ENCODE measurements at places on chromosomes 4 and X.

DNA sequence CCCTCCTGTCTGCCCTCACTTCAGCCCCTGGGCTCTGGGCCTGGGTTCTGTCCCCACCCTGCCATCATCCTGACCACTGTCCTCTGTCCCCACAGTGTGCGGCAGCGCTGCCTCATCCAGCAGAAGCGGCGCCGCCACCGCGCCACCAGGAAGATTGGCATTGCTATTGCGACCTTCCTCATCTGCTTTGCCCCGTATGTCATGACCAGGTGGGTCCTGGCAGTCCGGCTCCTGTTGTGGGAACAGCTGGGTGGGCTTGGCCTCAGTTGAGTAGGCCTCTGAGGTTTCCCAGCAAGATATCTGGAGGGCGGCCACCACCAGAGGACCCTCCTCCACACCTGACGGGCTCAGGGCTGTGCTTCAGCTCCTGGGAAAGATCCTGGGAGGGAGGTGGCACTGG is 2.2 kb downstream of the GPR78 start:
- no peak for DNase-seq

DNA sequence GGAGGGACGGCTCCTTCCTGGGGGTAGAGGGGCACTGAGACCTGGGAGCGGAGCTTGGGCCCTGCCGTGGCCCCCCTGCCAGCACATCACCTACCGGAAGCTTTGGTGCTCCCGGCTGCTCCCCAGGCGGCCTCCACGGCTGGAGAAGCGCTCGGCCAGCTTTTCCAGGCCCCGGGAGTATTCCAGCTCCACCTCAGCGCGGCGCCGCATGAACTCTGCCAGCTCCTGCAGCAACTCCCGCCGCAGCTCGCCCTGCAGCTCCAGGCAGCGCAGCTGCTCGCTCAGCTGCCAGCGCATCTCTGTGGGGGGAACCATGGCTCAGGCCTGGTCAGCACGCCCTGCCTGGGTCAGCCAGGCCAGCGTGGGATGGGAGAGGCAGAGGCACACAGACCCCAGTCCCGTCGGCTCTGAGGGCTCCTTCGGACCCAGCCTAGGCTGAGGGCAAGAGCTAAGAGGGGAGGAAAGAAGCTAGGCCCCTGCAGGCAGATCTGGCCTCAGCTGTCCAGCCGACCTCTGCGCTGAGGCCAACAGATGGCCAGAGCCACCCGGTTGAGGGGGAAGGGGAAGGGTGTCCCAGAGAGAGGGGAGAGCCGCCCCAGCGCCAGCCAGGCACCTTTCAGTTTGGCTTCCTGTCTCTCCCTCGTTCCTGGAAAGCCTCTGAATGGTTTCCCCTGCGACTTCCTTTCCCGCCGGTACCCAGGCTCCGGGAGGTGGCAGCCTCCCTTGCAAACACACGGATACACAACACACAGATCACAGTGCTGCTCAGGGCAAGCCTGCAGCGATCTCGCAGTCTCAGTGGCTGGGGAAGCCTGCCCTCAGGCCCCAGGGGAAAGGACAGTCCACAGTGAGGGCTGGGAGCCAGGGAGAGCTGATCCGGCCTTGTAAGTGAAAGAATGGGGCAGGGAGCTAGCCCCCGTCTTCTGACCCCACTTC is 4.3 kb downstream of the ARHGAP4 start:
- no peak for DNase-seq

- DNase-seq: no peak
These were observed 32.0 kb downstream of the PAGE2 start for GRCh38 chrX:55120761-55121358.

DNA sequence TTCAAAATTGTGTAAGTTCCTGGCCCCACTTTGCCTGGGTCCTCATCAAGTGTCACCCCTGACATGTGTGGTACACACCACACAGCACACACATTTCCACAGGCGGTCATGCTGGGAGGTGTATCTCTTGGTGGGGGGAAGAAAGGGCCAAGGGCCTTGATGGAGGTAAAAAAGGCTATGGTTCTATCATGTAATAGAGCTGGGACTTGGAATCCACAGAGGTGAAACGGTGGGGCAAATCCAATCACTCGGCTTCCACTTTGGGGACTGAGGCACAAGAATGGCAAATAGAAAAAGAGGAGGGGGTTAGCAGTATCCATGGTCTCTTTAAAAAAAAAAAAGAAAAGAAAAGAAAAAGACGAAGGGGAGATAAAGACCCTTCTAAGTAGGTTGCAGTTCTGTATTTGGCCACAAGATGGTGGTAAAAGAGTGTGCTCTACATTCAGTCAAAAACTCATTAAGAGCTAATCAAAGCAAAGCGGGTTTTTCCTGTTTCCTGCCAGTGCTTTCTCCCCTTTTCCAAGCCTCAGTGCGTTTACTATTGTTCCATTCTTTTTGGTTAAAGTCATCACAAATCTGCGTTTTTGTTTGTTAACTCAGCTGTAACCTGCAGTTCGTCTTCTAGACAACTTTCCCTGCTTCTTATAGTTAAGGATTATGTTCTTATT is 37.0 kb upstream of the ATP6AP2 start:
- DNase-seq: peak; percentile 48

DNA sequence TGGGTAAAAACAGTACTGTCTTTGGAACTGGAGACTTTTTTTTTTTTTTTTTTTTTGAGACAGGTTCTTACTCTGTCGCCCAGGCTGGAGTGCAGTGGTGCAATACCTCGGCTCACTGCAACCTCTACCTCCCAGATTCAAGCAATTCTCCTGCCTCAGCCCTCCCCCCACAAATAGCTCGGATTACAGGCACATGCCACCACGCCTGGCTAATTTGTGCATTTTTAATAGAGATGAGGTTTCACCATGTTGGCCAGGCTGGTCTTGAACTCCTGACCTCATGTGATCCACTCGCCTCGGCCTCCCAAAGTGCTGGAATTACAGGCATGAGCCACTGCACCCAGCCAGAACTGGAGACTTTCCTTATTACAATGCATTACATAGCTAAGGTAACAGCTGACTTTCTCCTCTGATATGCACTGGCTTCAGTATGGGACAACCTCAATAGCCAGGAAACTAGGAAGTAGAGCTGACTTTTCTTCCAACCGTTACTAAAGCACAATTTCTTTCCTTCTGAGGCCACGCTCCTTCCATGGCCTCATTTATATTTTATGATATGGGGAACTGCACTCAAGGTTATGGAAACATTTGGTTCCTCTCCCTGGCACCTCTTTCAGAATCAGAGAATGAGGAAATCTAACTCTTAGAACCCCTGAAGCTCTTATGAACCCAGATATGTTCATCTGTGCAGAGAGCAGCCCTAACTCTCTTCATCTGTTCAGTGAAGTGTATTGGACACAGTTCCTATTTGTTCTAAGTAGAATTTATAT is 53.5 kb upstream of the FAM9B start:
- DNase-seq: no peak

- no peak for DNase-seq
These were observed 581 bp upstream of the FAM114A1 start for GRCh38 chr4:38866973-38867477.

- no peak for DNase-seq
These were observed 607.8 kb downstream of the FSTL5 start for GRCh38 chr4:161555689-161556660.

- no peak for DNase-seq
These were observed 53.4 kb downstream of the IRF2 start for GRCh38 chr4:184420881-184421416.

- no peak for DNase-seq
These were observed 72.6 kb upstream of the SLC4A4 start for GRCh38 chr4:71266090-71266794.

DNA sequence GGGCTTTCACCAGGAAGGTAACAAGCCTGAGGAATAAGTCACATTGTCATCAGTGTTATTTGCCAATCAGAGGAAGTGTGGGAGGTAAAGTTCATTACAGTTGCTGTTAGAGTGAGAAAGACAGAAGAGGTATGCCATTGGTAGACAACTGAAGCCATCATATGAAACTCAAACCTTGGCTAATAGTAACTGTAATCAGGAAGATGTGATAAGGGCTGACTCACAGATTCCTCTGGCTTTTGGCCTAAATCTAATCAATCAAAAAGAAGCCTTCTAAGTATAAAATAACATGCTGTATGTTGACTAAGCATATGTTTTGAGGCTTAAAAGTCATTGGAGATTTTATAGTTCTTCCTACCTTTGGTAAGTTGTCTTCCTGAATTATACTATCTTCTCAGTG is 242.8 kb downstream of the PCDH7 start:
- DNase-seq: peak; percentile 67

- no peak for DNase-seq
These were observed 115.1 kb downstream of the GALNTL6 start for GRCh38 chr4:171928336-171928735.

DNA sequence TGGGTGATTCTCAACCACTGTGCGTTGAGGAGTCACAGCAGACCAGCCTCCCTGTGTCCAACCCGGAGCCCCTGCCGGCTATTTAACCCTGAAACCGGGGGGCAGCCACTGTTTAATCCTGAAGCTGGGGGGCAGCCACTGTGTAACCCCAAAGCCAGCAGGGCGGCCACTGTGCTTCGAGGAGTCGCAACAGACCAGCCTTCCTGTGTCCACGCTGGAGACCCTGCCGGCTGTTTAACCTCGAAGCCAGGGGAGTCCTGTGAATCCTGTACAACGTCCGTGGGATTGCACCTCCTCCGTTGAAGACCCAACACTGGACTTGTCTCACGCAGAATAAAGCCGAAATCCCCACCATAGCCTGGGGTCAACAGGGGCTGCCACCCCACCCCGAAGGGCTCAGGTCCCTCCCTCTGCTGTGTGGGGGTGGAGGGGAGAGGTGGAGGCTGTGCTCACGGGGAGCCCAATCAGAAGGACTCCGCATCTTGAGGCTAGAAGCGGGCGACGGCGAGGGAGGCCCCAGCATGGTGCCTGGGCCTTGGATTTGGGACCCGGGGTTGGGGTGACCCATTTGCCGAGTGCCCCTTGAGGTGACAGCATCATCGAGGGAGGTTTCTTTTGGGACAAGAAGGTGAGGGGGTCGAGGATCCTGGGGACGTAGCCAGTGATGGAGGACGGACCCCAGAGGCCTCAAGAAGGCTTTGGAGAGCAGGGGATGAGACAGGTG is 94.9 kb downstream of the ADRA2C start:
- DNase-seq: no peak

- DNase-seq: no peak
These were observed 14.5 kb downstream of the AFP start for GRCh38 chr4:73450398-73451004.
